Stimulated activated CD4-positive, alpha-beta T cell treated with anti-CD3 and anti-CD28 coated beads, Interleukin-4, amount 100 ng/mL, for 24 hours (primary cell): ENCODE measurements at places on chromosomes 16 and 17.
A peak's percentile ranks its signal among the peaks of the same experiment; 100 is the strongest.

- DNase-seq: no peak
Measured at GRCh38 chr16:85950136-85950918, 51.4 kb downstream of the IRF8 start.

DNA sequence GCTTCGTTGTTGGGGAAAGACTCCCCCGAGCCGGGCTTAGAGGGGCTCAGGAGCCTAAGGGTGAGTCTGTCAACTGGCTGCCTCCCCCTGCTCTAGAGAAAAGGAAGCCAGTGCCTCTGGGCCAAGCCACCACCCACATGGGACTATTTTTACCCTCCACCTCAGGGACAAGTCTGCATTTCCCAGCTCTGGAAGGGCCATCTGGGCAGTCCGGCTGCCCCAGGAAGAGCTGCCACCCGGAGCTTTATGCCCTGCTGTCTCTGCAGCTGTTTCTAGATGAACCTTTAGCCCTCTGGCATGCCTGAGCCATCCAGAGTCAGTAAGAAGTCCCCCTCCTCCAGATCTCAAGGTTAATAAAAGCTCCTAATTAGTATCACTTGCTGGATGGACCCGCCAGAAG is 5.3 kb upstream of the RPRML start:
- no peak for DNase-seq

- DNase-seq: no peak
Measured at GRCh38 chr16:79287424-79287917, 313.1 kb downstream of the MAF start.

- no peak for DNase-seq
Measured at GRCh38 chr16:23679986-23680336, 1.3 kb downstream of the PLK1 start.

GRCh38 chr17:65433592-65433991 is 127.9 kb downstream of the AXIN2 start:
- DNase-seq: no peak

- DNase-seq: no peak
Measured at GRCh38 chr17:36597866-36598777, 3.3 kb upstream of the MRM1 start.

DNA sequence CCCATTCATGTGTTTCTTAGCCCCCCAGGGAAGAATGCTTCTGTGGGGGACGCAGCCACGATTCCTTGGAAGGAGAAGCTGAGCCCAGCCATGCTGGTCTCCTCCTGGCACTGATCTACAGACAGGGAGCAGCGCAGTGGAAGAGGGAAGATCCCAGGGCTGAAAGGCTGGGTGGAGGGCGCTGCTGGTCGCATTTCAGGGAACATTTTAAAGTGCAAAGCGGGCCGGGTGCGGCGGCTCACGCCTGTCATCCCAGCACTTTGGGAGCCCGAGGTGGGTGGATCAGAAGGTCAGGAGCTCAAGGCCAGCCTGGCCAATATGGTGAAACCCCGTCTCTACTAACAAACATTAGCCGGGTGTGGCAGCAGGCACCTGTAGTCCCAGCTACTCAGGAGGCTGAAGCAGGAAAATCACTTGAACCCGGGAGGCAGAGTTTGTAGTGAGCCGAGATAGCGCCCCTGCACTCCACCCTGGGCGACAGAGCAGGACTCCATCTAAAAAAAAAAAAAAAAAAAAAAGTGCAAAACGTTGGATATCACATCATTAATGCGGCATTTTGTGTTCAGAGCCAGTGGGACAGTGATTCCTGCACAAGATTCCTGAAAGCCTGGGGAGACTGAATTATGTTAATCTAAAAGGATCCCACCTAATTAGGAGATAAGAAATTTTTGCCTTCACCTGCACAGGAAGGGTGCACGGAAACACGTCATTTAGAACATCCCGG is 558 bp upstream of the CHMP6 start:
- DNase-seq: no peak

- DNase-seq: no peak
Measured at GRCh38 chr17:64250233-64250835, 12.7 kb downstream of the TEX2 start.

DNA sequence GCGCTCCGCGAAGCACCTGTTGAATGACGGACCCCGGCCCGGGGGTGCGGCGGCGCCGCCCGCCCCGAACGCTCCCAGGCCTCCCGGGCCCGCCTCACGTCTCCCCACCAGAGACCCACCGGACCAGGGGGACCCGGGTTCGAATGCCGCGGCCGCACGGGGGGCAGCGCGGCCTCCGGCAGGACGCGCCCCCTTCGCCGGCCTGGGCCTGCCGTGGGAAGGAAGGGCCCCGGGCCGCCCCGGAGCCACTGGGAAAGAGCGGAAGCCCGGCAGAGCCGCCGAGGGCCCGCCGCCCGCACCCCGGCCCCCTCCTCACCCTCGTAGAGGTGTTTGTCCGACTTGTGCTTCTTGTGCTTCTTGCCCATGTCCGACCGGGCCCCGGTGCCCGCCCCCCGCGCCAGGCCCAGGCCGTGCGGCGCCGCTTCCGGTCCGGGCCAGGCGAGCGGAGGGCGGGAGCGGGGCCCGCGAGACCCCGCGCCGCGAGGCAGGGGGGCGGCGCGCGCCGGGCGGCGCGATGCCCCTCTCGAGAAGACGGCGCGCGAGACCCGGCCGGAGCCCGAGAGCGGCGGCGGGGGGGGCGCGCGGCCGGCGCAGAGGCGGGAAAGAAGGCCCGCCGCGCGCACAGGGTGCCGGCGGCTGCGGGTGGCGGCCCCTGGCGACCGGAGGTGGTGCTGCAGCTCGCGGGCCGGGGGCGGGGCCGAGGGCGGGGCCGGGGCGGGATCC is at the start of gene BRD7:
Gene BRD7, minus strand, starts transcription at position 579 of the 723 bp plus-strand sequence. Its CDS starts 214 bp downstream, at position 365.
- peak; percentile 65 for DNase-seq

DNA sequence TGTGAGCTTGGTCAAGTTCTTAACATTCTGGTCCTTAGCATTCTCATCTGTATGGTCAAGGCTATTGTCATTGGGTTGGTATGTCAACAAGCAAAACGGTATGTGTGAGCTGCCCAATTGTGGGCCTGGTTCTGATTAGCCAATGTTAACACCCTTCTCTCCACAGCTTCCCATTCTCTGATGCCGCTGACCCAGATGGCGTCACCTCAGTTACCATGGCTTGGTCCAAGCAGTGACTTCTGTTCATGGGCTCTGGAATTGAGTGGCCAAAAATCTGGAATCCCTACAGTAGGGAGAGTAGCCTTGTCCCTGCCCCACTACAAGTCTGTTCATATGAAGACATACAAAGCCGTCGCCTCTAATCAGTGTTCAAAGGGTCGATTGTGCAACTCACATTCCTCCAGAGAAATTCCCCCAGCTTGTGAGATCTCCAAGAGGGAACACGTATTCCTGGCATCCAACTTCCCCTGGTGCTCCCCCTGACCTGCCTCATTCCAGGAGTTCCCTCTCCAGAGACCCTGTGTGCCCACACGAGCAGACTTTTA is 15.8 kb downstream of the TMEM98 start:
- no peak for DNase-seq

DNA sequence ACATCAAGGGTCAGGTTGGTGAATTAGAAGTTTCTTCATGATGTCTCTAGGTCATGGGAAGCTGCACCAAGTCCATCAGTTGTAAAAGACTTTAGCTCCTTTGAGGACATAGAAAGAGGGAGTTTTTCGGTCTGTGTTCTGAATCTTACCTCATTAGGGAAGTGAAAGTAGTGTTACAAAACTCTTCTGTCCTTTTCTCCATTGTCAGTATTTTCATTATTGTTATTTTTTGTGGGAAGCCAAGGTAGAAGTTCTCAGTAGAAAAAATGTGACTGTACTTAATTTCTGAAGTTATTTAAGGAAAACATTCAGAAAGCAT is 24.2 kb downstream of the MAP3K3 start:
- DNase-seq: no peak

- no peak for DNase-seq
Measured at GRCh38 chr17:81341516-81342268, 46.6 kb upstream of the SLC38A10 start.

DNA sequence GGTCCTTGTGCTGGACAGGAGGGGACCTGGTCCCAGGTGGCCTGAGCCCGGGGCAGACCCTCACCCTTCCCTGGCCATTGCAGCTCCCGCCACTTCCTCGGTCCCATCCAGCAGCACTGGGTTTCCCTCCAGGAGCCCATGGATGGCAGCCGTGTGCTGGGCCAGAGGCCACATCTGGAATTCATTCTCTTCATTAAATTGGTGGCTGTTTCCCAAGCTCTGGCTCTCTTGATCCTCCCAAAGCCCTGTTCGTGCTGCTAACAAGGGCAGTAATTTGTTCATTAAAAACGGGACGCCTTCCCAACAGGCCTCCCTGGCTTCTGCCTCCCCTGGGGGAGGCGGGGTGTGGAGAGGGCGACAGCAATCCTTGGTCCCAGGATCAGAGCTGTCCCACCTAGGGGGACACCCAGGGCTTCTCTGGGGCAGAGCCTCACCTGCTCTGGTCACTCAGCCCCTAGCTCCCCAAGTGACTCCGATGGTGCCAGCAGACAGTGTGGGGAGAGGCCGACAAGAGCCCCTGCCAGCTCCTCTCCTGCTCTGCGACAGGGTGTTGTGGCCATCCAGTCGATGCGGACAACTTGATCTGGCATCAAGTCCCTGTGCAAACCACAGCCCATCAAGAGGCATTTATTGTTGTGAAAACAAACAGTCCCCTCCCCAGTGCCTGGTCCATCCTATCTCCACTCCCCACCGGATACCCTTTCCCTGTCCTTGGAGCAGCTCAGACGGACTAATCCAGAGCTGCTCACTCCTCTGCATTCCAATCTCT is 44.0 kb downstream of the SDK2 start:
- no peak for DNase-seq

GRCh38 chr17:65467156-65467555 is 94.3 kb downstream of the AXIN2 start:
- DNase-seq: no peak

DNA sequence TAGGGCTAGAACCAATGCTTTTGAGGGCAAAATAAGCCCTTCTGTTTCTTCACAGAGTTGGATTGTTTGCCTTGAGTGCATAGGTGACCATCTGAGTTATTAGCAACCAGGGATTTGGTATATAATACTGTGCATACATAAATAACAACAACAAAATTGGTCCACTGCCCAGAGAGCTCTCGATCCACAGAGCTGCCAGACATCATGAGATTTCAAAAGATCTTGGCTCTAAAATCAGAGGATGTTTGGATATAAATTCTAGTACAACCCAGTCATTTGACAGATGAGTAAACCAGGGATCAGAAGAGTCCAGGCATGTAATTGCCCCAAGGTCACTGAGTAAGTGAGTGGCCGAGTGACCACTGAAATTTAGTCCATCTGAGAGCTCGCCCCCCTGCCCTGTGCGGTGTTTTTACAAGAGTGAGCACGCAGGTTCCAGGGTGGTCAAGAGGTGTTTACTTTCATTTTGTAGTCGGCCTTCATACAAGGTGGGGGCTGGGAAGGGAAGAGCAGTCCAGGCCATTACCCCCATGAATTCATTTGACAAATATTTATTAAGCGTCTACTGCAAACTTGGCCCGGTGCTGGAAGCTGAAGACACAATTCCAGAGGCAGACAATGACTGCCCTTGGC is 1.8 kb upstream of the MT2A start:
- no peak for DNase-seq

DNA sequence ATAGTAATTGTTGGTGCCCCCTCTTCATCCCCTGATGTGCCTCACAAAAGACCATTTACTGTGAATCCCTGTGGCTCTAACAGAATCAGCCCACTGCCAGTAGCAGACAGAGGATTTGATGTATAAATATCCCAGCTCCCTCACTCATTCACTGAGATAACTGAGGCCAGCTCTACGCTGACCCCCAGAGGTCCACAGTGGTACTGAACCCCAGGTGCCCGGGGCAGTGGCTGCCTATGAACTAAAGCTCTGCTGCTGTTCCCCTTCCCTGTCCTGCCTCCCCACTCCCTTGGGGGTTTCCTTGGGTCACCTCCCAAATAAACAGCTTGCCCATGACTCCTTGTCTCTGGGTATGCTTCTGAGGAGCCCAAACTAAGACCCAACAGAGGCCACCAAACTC is 295.8 kb downstream of the FOXL1 start:
- peak; percentile 21 for DNase-seq

GRCh38 chr17:79950751-79951150 is 84.9 kb downstream of the TBC1D16 start:
- no peak for DNase-seq

DNA sequence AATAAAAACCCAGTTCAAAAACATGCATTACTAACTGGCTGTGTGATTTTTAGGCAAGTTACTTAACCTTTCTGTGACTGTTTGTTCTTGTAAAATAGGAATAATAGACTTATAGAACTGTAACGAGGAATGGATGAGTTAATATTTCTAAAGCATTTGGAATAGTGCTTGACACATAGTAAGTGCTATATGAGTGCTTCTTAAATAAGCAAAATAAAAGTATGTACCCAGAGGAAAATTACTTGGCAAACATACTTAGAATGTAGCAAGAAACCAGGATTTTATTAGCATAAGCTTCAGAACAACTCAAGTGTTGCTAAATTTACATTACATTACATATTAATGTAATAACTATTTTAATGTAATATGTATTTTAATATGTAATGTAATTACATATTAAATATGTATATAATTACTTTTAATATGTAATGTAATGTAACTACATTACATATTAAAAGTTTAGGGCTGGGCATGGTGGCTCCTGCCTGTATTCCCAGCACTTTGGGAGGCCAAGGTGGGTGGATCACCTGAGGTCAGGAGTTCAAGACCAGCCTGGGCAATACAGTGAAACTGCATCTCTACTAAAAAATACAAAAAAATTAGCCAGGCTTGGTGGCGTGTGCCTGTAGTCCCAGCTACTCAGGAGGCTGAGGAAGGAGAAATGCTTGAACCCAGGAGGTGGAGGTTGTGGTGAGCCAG is 14.2 kb downstream of the NFAT5 start:
- no peak for DNase-seq

DNA sequence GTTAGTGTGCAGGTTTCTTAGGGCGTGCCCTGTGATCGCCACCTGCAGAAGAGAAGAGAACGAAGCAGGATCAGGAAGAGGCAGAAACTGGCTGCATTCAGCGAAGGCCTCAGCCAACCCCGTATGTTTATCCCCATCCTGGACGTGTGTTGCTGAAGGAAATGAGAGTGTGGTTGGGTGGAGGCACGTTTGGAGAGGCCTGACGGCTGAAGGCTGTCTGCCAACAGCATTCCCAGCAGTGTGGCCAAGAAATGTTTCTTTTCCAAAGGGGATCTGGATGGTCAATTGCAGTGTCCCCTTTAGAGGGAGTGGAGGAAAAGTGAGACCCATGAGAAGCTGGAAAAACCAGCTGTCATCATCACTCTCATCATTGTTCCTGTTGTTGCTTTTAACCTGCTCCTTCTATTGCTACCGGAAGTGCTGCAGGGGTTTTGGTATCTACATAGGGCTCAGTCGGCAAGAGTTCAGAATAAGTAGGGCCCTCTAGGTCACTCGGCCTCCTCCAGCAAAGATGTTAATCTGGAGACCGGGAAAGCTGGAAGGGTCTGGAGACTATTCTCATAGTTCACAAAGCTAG is 46.5 kb upstream of the SLC47A1 start:
- DNase-seq: no peak
